D721Med (cell line): ENCODE measurements at places on chromosomes 11 and 22.

- no peak for DNase-seq
Observed at GRCh38 chr11:19447150-19447566, 206.4 kb upstream of the E2F8 start.

DNA sequence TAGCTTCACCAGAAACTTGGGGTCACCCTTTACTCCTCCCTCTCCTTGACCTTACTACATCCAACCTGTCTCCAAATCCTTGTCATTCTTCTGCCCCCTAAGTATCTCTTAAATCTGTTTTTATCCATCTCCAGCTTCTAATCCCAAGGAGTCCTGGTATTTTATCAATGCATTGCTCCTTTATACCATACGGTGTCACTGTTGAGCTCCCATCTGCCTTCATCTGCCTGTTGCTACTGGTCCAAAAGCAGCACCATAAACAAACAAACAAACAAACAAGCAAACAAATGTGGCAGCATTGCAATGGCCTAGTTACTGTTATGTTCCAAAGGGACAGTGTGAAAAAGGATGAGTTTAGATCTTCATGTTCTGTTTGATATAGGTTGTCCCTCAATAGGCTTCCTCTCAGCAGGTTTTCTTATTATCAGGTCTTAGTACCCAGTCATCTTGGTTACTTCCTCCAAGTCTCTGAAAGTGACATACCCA, 34.2 kb downstream of the DNHD1 start:
- DNase-seq, result no peak

DNA sequence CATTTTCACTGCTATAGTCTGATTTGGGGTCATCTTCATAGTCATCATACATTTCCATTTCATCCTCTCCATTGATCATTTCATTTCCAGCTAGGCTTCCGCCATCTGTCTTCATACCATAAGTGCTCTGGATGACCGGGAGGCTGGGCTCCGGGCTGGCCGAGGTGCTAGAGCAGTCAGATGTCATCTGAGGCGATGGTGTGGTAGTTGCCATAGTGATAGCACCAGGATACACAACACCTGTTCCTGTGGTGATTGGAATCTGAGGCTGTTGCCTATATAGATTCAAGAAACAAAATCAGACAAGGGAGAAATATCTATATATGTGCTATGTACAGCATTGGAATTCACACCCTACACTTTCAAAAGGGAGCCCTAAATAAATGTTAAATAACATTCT, 383.5 kb downstream of the SOX6 start:
- no peak for DNase-seq

- DNase-seq, result no peak
Observed at GRCh38 chr11:93905384-93905783, 55.0 kb upstream of the VSTM5 start.

- DNase-seq, result no peak
Observed at GRCh38 chr11:113974741-113975470, at the start of gene HTR3A. TSS of gene HTR3A (plus strand) at chr11:113975108. CDS start at chr11:113975326, 218 bp downstream.

GRCh38 chr11:6387811-6388599, 2.3 kb upstream of the SMPD1 start:
- DNase-seq, result no peak
